ENCODE measurements at places on chromosomes 12 and 14. TPM values are rescaled to one million over a fixed set of nuclear protein-coding genes. Genes with fewer than 3 reads are reported as not detected.
A peak's percentile ranks its signal among the peaks of the same experiment; 100 is the strongest.

Gene PELI2
- total RNA-seq: 12.2 TPM

- no peaks in the 10 kb centered on the region for H3K27me3 ChIP-seq
- peaks cover 11% of the 10 kb centered on the region for H3K4me1 ChIP-seq
- peak overlapping the region; percentile 68 for H3K4me3 ChIP-seq
- H3K27ac ChIP-seq: peak overlapping the region; percentile 97
Observed at GRCh38 chr14:35044939-35045797, 904 bp upstream of the FAM177A1 start.

GRCh38 chr14:59454139-59454538 is 11.0 kb downstream of the GPR135 start:
- H3K27me3 ChIP-seq: no peaks in the 10 kb centered on the region
- no peaks in the 10 kb centered on the region for H3K36me3 ChIP-seq
- H3K27ac ChIP-seq: no peak overlapping the region
- DNase-seq: no peak
- H3K4me1 ChIP-seq: no peaks in the 10 kb centered on the region

- peaks cover 6% of the 10 kb centered on the region for H3K4me1 ChIP-seq
- no peaks in the 10 kb centered on the region for H3K36me3 ChIP-seq
- DNase-seq: no peak
- no peak overlapping the region for H3K27ac ChIP-seq
- H3K27me3 ChIP-seq: no peaks in the 10 kb centered on the region
Observed at GRCh38 chr12:95557625-95558024, 6.3 kb upstream of the USP44 start.

- H3K4me3 ChIP-seq: no peak overlapping the region
- no peaks in the 10 kb centered on the region for H3K27me3 ChIP-seq
- no peaks in the 10 kb centered on the region for H3K36me3 ChIP-seq
- H3K27ac ChIP-seq: no peak overlapping the region
Observed at GRCh38 chr14:97747316-97747715, 950.1 kb downstream of the VRK1 start.
